ENCODE measurements at places on chromosomes 6 and 20. TPM values are rescaled to one million over a fixed set of nuclear protein-coding genes. Genes with fewer than 3 reads are reported as not detected.
A peak's percentile ranks its signal among the peaks of the same experiment; 100 is the strongest.

- no peak for DNase-seq
These were observed 147.5 kb downstream of the FLRT3 start for GRCh38 chr20:14189794-14190402.

DNA sequence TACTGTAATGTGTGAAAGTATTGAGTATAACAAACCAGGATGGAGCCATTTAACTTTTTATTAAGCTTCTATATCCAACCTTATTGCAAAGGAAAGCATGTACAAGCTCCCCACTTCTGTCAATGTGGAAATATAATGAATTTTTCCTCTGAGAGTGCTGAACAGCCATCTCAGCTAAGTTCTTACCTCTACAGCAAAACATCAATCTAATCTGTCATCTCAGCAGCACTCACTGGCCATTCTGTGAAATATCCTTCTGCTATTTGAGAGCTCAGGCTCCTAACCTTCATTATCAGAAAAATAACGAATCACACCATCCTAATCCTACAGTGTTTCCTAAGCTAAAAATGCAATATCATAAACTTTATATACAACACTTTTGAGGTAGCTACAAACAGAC, 194.0 kb upstream of the RNF217 start:
- no peak for DNase-seq

DNA sequence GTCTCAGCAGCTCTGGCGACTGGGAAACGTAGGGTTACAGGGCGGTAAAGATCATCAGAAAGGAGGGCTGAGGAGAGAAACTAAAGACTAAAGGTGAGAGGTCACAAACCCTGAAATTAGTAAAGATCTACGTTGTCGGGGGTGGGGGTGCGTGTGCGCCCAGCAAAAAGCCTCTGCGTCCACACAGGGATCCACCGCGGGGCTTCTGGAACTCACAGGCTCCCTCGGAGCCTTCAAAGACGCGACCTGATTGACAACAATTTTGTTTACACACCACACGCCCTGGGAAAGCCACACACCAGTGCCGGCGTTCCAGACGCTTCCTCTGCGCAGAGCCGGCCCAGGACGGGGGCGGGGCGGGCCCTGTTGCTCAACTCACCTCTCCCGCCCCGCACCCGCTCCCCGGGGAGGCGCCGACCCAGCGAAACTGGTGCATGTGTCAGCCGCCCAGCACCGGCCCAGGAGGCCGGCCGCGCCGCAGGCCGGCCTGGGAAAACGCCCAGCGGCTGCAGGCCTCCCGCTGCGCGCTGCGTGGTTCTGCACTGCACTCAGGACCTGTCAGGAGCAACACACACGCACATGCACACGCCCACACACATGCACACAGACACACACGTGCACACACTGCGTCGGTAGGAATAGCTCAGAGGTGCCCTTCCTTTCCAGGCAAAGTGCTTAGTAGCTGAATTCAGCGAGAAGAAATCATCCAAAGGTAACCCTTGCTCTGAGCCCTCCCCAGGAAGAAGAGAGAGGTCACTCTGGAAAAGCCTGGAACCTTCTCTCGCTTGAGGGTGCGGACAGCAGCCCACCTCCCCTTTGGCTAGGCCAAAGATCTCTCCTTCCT, 57.2 kb upstream of the ARID1B start:
- DNase-seq: peak; percentile 98

GRCh38 chr6:109295109-109295773, 87.0 kb downstream of the CD164 start:
- no peak for DNase-seq

GRCh38 chr6:116714296-116714695, 33.3 kb downstream of the KPNA5 start:
- DNase-seq: no peak

- DNase-seq: no peak
These were observed 99.3 kb downstream of the PAX1 start for GRCh38 chr20:21804802-21805201.

DNA sequence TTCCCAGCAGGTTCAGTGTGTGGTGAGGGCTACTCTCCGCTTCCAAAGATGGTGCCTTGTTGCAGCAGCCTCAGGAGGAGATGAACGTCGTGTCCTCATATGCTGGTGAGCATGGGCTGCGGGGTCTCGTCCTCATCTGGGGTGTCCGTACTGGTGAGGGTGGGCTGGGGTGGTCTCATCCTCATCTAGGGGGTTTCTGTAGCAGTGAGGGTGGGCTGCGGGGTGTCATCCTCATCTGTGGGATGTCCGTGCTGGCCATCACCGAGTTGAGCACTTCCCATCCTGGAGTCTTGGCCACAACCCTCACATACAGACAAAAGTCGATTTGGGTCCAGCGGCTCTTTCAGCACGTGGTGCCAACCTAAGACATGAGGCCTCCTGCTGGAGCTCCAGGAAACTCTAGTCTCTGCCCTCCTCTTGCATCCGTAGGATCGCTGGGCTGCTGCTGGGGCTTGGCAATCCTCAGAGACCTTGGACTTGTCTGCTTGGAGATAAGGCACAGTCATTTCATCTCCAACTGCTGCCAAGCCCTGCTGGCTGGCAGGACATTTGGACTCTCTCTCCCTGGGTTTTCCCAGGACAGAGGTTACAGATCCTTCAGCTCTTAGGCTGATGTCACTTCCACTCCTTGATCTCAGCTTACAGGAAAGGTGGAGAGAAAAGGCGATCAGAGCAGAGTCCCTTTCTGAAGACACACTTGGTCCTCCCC, 160.4 kb downstream of the PACRG start:
- DNase-seq: peak; percentile 66

GRCh38 chr6:101830501-101831031, 437.1 kb downstream of the GRIK2 start:
- no peak for DNase-seq

GRCh38 chr6:39884696-39885095, 49.6 kb downstream of the MOCS1 start:
- DNase-seq: no peak

DNA sequence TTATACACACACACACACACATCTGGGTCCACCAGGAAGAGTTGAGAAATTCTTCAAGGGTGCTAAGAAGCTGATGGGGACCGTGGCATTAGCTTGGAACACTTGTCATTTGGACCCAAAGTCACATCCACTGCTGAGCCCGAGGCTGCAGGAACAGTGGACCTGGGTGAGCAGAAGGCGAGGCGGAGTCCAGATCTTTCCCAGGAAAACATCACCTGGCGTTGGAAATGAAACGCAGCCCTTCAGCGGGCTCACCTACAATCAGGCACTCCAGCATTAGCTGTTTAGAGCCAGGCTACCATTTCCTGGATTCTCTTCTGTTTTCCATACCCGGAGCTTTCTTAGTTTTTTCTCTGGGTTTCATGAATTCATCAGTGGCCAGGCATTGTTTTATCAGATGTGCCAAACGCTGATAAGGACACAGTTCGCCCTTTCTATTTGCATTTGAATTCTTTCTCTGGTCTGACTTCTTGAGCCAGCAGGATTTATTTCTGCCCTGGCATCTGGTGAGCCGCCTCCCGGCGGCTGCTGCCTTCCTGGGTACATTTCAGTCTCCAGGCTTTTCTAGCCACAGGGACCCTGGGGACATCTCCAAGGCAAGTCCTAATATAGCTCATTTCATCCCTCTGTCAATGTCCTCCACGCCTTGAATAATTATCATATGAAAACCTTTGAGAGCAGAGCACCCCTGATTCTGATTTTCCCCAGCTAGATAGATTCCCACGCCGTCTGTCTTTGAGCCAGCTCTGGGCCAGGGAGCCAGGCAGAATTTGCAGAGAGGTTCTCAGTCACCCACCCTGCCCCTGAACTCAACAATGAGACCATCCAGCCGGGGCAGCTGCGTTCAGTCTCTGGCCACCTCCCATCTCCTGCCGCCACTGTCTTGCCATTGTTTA, 170.9 kb downstream of the TTLL2 start:
- DNase-seq: no peak

- no peak for DNase-seq
These were observed 14.3 kb upstream of the RBPJL start for GRCh38 chr20:45292343-45292742.

DNA sequence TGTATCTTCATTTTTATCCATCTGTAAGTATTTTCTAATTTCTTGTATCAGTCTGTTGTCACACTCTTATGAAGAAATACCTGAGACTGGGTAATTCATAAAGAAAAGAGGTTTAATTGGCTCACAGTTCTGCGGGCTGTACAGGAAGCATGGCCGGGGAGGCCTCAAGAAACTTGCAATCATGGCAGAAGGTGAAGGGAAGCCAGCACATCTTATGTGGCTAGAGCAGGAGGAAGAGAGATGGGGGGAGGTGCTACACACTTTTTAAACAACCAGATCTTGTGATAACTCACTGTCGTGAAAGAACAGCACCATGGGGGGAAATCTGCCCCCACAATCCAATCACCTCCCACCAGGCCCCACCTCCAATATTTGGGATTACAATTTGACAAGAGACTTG, 10.9 kb upstream of the BCKDHB start:
- DNase-seq: no peak

GRCh38 chr6:26426691-26427450, 13.4 kb upstream of the BTN3A3 start:
- DNase-seq: no peak

GRCh38 chr6:157712585-157713295, 110.3 kb upstream of the SNX9 start:
- no peak for DNase-seq

DNA sequence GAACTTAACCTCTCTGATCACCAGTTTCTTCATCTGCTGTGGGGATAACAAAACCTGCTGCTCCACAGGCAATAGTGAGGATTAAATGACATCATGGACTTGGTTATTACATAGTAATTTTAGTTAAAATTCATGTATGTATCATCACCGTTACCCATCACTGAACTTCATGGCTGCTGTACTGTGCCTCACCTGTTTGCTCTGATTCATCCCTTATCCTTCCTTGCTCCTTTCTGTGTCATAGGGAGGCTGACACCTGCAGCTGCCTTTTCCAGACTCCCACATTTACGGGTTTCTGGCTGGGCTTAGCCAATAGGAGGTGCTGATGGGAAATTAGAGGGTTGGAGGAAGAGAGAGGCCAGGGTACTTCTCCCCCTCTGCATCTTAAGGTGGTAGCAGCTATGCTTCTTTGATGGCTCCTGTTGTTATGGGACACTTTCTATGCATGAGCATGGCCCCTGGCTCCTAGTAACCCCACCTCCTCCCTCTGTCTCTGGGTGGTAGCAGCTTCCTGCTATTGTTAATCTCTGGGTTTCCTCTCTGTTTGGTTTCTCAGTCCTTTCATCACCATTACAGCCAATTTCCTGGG, 332.1 kb downstream of the DHX35 start:
- no peak for DNase-seq

DNA sequence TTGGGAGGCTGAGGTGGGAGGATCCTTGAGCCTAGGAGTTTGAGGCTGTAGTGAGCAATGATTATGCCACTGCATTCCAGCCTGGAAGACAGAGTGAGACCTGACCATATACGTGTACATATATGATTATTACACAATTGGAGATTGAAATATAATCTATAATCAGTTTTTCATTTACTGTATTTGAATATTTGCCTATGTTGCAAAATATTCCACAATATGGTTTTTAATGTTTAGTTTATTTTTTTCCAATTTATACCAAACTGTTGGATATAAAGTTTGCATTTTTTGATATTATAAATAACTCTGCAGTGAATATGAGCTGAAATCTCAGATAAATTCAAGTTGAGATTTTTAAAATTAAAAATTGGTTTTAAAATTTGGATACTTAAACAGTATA, 79.6 kb upstream of the SIRPG start:
- DNase-seq: no peak

GRCh38 chr6:401994-402640, 10.6 kb downstream of the IRF4 start:
- DNase-seq: no peak

DNA sequence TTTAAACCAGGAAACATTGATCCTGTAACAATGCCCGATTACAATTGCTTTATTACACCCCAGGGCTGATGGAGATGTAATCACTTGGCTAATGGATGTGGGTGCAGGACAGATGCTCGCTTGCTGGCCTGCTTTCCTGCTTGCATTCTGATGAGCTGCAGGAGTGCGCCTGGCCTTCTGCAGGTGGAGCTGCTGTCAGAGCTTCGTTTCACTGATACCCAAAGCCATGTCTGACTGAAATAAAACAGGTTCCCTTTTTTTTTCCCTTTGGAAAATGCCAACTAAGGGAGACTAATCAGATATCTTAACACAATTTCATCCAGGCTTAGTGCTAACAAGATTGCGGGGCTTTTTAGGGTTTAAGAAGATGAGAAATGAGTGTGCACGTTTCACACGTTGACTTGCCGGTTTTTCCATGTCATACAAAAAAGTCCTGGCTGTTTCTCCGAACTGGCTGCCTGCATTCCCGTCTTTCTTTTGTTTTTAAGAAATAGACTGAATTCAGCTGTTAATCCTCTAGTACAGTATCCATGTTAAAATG, 60.7 kb downstream of the VAPB start:
- DNase-seq: no peak

DNA sequence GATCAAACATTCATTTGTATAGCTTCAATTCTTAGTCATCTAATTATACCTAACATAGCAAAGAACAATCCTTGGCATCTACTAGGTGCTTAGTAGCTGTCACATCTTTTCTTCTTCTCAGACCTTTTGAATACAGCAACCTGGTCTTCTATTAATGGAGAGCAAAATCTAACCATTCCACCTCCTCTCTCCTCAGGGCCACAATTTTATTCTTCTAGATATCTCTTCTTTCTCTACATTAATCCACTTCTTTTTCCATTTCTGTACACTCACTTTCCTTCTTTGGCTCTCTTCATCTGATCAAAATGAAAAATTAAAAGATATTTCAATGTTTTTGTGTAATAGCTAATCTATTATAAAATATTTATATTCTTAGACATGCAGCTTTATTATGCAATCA, 9.0 kb upstream of the HLA-DOA start:
- DNase-seq: no peak

DNA sequence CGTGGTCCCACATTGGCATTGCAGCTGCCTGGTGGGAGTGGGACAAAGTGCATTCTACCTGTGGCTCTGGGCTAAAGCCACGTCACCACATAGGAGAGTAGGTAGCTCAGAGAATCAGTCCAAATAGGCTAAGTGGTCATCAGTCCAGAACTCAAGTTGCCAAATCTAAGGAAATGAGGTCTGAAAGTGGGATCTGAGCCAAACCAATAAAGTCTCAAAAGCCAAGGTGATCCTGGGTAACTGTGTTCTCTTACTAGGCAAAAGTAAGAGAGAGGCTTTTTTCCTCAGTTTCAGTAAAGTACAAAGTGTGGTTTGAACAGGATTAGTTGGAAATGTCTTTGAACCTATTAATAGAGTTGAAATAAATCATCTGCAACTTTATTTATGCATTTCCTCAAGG, 68.6 kb upstream of the CNKSR3 start:
- DNase-seq: no peak

- no peak for DNase-seq
These were observed 632.9 kb downstream of the UTRN start for GRCh38 chr6:144918073-144918472.

- no peak for DNase-seq
These were observed 1.9 kb downstream of the LRFN2 start for GRCh38 chr6:40585223-40585622.

The BACH2 gene
- total RNA-seq: 1.9 TPM

The CTCFL gene
- not detected for total RNA-seq

The CALHM6 gene
- 1.4 TPM for total RNA-seq

The NKAPL gene
- total RNA-seq: 5.1 TPM

The GATA5 gene
- 1.7 TPM for total RNA-seq

The TRIM15 gene
- not detected for total RNA-seq

The WFDC10B gene
- total RNA-seq: not detected

The CRISP3 gene
- not detected for total RNA-seq

The GSTA3 gene
- not detected for total RNA-seq

The EYA4 gene
- total RNA-seq: 20.4 TPM

All from Right ventricle myocardium superior (tissue), 1 donor.